ENCODE measurements at places on chromosomes 16 and 17.

DNA sequence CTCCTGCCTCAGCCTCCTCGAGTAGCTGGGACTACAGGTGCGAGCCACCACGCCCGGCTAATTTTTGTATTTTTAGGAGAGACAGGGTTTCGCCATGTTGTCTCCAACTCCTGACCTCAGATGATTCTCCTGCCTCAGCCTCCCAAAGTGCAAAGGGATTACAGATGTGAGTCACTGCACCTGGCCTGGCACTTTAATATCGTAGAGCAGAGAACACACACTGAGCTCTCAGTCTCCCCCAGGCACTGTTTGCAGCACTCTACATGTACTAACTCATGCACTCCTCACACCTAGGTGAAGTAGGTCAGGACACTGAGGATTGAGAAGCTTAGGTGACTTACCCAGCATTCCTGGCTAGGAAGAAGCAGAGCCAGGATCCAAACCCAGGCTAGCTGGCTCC, 15.0 kb downstream of the C17orf100 start:
- no peak for DNase-seq

- DNase-seq, result no peak
Observed at GRCh38 chr17:73261952-73262675, 434 bp upstream of the CPSF4L start.

- no peak for DNase-seq
Observed at GRCh38 chr17:41015454-41015853, 6.5 kb upstream of the KRTAP3-1 start.

GRCh38 chr16:6249863-6250262, 1082.8 kb upstream of the RBFOX1 start:
- no peak for DNase-seq

GRCh38 chr16:56695246-56695645, 13.0 kb downstream of the MT1X start:
- DNase-seq, result no peak

DNA sequence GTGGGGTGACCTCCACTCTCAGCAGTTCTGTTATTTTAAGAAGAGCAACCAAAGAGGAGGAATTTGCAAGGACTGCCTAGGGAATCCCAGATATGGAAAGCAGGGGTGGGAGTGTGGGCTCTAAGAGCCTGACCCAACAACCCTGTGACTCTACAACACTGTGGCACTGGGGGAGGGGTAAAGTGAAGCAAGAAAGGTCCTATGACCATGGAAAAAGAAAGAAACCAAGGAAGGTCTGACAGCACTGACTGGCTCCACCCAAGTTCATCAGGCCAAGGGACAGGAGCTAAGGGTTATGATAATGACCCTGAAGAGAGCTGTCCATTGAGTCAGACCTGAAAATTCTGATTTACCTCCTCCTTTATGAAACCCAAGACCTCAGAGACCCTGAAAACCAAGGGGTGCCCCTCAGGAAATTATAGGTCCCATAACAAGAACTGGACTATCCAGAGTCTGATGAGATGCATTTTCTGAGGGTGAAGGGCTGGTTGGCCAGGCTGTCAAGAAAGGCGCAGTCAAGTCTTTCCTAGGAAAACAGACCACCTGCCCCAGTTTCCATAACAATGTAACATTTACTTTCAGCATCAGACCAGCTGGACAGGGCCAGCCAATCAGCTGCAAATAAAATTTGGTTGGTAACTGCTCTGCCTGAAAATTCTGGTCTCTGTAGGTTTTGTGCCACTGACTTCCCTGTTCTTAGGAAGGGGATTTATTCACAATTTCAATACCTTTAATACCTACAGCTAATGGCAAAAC, 53.8 kb upstream of the MTMR4 start:
- no peak for DNase-seq

DNA sequence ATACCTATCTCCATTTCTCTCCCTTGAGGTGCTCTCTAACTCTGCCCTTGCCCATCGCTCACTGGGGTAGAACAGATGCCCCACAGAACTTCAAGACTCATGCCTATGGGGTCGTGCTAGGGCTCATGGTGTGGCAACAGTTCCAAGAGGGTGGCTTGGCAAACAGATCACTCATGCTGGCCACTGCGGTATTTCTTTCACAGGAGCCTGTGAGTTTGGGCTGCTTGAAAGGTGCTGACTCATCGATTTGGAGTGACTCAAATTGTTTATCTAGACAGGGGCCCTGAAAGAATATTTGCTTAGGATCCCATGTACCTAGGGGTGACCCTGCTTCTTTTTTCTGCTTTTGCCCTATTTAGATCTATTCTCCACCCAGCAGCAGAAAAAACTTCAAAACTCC, 69.9 kb downstream of the IRX5 start:
- no peak for DNase-seq

DNA sequence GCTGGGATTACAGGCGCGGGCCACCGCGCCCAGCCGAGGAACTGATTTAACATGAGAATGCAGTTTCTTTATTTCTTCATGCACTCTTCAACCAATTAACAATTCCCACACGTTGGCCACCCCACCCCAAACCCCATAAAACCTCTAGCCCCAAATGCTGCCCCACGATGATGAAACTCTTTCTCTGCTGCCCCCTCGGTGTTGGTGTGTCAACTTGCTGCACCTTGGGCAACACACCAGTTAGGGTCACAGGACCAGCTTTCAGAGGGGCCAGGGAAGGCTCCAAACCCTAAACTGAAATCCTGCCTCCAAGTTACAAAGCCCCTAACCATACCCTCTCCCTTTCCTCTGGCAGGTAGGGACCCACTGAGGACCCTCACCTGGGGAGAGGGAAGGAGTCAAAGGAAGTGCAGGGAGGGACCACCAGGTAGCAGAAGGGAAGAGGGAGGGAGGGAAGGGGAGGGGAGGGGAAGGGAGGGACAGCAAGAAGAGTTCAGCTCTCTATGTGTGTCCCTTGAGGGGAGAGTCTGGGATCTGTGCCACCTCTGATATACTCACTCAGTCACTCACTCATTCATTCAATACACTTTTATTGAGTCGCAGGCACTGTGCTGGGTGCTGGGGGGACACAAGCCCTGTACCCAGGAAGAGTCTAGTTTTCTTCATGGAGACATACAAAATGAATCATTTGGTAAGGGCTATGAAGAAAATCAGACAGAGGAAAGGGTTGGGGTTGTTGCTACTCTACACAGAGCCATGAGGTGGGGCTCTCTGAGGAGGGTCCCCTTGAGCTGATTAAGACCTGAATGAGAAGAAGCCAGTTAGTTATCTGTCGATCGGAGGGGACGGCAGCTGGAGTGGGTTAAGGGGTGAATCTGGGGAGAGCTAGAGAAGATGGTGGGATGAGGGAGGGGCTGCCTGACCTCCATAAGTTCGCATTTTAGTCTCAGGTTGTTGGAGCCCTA, 3.9 kb downstream of the PLXDC1 start:
- no peak for DNase-seq

DNA sequence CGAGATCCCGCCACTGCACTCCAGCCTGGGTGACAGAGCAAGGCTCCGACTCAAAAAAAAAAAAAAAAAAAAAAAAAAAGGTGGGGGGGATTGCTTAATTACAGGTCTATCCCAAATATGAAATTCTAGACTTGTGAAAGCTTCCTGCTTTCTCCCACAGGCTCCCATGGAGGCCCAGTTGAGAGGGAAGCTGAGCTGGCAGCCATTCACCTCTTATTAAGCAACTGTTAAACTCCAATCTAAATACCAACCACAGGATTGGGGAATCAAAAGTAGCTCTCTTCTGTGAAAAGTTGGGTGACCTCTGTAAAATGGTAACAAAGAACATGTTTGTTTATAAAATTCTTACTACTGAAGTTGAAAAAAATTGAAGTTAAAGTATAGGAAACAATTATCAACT, 45.8 kb upstream of the STAC2 start:
- no peak for DNase-seq

DNA sequence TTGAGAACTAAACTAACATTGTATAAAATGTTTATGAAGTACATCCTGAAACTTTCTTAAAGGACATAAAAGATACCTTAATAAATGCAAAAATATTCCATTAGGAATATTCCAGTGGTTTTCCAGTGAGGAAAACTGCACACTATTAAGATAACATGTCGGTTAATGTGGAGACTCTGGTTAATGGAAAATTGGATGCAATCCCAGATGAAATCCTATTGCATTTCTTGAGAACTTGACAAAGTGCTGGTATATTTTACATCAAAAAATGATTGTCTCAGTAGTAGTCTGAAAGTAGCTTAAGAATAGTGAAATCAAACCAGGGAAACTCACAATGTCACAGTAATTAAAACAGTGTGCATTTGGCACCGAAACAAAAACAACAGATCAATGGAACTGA, 202.5 kb upstream of the MON1B start:
- DNase-seq, result no peak

- DNase-seq, result no peak
Observed at GRCh38 chr16:55443434-55444346, 35.3 kb upstream of the MMP2 start.

- no peak for DNase-seq
Observed at GRCh38 chr17:80667462-80668277, 123.0 kb downstream of the RPTOR start.

DNA sequence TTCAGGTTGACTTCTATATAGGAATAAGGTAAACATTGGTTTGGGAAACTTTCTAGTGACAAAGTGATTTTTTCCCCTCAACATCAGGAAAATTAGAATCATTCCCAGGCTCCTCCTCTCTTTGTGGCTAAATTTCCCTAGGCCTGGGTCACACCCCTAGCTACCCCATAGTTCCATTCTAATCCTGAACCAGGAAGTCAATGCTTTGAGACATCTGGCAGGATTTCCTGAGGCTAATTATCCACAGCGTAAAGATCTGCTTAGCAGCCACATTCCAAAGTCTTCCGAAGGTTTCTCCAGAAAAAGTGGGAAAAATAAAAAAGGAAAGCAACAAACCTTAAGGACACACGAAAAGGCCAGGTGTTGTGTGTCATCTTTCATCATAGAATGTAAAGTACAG, 60.3 kb upstream of the CORO6 start:
- DNase-seq, result no peak

DNA sequence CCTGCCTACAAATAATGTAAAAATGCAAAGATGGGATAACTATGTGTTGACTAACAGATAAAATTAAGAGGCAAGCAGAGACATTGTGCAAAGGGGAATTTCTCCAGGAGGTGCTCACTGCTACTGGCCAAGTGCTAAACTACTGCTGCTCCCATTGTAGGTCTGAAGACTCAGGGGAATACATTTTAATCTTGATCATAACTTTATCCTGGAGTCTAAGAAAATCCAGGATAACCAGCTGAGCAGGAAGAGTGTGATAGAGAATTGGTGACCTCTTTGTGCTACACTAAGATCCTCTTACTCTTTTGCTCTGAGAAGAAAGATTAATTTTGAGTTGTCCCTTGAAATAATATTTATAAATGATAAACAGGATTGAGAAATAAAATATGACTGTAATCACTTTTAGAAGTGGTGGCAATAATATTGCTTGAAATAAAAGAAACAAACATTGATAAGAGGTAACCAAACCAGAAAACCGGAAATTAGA, 5.9 kb downstream of the RNF43 start:
- DNase-seq, result no peak

Measured in stimulated activated CD8-positive, alpha-beta memory T cell treated with anti-CD3 and anti-CD28 coated beads, Interleukin-2, amount 100 ng/mL, for 1 hour (primary cell).